ENCODE measurements at places on chromosomes 1 and 21.

GRCh38 chr1:170354246-170354645 lies 177.7 kb upstream of the GORAB start:
- DNase-seq: no peak
- H3K4me3 ChIP-seq: no peak overlapping the region
- H3K27ac ChIP-seq: peak overlapping the region; percentile 50
- H3K36me3 ChIP-seq: no peaks in the 10 kb centered on the region
- H3K27me3 ChIP-seq: no peaks in the 10 kb centered on the region
- H3K4me1 ChIP-seq: peaks cover 23% of the 10 kb centered on the region

DNA sequence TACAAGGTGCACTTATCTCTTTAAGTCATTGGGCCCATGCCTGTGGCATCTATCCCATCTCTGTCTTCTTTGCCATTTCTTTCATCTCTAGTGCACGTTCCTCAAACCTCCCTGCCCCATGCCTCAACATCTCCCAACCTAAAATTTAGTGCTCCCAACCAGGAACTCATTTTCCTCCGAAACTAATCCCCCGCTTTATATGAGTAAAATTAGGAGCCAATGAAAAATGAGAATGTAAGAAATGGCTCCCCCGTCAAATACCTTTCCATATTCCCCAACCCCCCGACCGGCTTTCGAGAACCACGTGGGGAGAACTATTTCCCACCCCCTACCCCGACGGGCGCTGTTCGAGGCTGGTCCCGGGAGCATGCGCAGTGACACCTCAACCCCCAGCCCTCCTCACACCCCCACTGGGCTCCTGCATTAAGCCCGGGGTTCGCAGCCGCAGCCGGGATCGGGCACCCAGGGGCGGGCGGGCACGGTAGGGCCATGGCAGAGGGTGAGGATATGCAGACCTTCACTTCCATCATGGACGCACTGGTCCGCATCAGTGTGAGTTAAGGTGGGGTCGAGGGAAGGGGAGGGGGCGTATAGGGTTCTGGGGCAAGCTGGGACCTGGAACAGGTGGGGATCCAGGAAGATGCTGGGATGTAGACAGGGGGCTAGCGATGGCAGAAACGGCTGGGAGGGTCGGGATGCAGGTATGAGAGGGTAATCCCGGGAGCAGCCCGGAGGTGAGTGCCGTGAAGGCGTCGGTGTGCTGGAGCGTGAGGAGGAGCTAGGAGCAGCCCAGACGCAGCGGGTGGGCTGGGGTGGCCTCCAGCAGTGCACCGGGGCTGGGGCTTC lies at the start of gene TRIM46:
TSS of gene TRIM46 (plus strand) at position 372 of the 846 bp plus-strand sequence. CDS start at position 490, 118 bp downstream.
- H3K4me1 ChIP-seq: peaks cover 10% of the 10 kb centered on the region
- H3K27me3 ChIP-seq: no peaks in the 10 kb centered on the region
- DNase-seq: no peak
- H3K27ac ChIP-seq: peak within 1 kb of the TSS; percentile 92
- peaks cover 7% of the 10 kb centered on the region for H3K36me3 ChIP-seq

DNA sequence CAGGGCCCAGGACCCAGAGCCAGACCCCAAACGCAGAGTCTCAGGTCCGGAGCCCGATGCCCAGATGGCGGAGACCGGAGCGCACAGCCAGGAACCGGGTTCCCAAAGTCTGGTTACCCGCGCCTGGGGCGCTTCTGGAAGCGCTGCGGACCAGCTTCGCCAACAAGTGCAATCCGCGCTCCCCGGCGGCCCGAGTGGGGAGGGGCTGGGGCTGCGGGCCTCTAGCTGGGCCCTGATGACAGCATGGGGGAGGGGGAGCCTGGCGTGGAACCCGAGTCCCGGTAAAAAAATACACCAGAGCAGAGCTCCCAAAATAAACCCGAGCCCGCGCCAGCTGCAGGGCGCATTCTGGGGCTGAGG lies 494 bp downstream of the NT5C1A start:
- DNase-seq: no peak
- peak overlapping the region; percentile 67 for H3K4me3 ChIP-seq
- no peaks in the 10 kb centered on the region for H3K27me3 ChIP-seq
- H3K36me3 ChIP-seq: no peaks in the 10 kb centered on the region
- no peak overlapping the region for H3K27ac ChIP-seq

DNA sequence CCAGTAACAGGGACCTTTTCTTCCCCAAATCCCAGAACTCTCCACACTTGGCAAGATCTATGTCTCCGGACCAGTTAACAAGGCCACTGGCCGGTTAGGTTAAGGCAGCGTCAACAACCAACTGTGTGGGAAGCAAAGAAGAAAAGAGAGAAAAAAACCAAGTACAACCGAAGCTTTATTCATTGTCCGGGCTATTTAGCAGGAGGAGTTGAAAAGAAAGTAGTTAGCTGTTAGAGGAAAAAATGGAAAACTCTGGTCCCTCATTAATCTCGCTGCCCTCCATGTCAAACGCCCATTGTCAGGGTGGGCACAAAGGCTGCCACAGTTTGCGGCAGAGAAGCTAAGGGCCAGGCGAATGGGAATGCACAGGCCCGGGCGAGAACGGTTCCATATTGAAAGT lies 49.3 kb upstream of the GRIK3 start:
- H3K36me3 ChIP-seq: no peaks in the 10 kb centered on the region
- H3K27ac ChIP-seq: no peak overlapping the region
- no peaks in the 10 kb centered on the region for H3K4me1 ChIP-seq
- no peak for DNase-seq

DNA sequence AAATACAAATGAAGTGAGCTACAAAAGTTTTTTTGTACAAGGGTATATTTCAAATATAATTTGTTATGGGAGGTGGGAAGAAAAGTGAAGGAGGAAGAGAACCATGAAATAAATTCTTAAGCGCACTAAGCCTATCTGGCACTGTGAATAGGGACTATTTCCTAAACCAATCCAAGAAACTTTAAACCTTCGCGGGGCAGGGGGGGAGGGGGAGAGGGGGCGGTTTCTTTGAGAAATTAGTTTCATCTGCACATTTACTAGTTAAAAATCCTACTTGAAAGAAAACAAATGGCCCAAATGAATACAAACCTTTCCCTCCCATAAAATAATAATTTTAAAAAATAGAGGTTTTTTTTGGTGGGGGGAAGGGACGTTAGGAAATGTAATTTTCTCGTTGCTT lies 364 bp downstream of the GOLPH3L start:
- H3K4me1 ChIP-seq: no peaks in the 10 kb centered on the region
- H3K27me3 ChIP-seq: no peaks in the 10 kb centered on the region
- H3K4me3 ChIP-seq: peak overlapping the region; percentile 79

DNA sequence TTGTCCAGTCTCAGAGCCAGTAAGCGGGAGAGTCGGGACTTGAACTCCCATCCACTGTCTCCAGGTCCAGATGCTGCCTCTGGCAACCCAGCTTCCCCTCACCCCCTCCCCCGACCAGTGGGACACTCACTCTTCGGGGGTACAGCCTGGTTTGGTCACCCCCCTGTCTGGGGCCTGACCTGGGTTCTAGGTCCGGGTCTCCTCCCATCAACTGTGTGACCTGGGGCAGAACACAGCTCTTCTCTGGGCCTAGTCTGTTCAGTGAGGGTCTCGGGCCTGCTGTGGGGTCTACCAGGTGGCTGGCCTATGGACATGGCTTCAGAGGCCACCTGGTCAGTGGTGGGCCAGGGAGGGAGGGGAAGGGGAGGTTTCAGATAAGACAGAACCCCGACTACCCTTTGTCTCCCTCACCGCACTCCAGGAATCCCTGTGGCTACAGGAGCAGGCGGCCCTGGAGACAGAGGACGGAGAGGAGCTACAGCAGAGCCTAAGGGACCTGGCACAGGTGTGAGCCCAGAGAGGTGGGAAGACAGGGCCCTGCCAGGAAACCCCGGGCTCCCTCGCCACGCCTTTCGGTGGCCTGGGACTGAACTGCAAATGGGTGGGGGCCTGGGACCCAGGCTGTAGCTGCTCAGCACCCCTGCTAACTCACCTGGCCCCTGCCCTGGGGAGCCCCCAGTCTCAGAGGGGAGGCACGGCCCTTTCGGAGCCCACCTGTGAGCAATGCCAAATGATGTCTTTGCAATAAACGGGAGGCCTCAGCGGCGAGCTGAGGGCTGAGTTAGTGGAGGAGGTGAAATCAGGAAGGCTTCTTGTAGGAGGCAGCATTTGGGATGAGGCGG lies 4.1 kb upstream of the NBPF3 start:
- no peaks in the 10 kb centered on the region for H3K4me1 ChIP-seq
- no peaks in the 10 kb centered on the region for H3K27me3 ChIP-seq
- no peak overlapping the region for H3K4me3 ChIP-seq
- no peak overlapping the region for H3K27ac ChIP-seq
- no peak for DNase-seq
- no peaks in the 10 kb centered on the region for H3K36me3 ChIP-seq

DNA sequence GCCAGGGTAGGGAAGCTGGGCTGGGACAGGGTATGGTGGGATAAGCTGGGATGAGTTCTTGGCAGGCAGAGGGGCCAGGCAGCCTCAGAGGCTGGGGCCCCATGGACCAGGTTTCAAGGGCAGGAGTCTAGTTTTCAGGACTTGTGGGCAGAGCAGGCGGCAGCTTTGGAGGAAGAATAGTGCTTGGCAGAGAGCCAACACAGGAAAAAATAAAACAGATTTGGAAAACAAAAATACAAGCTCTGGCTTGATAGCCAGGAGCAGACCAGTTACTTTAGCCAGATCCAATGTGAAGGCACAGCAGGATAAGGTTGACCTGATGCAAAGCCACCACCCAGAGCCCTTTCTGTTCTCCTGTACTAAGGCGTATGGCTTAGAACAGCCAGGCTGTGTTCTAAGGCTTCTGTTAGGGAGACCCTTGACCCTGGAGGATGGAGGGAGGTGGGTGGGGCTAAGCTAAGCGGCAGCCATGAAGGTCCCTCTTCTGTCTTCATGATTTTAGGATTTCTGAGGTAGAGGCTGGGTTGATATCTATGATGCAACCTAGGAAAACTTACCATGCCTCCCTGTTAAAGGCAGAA lies 5.5 kb downstream of the TRAF5 start:
- H3K27ac ChIP-seq: no peak overlapping the region
- no peak overlapping the region for H3K4me3 ChIP-seq

GRCh38 chr1:15258833-15259621 lies 12.0 kb downstream of the FHAD1 start:
- H3K27me3 ChIP-seq: no peaks in the 10 kb centered on the region
- no peaks in the 10 kb centered on the region for H3K4me1 ChIP-seq
- no peak overlapping the region for H3K4me3 ChIP-seq
- H3K36me3 ChIP-seq: no peaks in the 10 kb centered on the region
- DNase-seq: no peak

GRCh38 chr1:236851871-236852270 lies 56.8 kb downstream of the MTR start:
- peaks cover 80% of the 10 kb centered on the region for H3K36me3 ChIP-seq
- no peak overlapping the region for H3K4me3 ChIP-seq
- H3K4me1 ChIP-seq: no peaks in the 10 kb centered on the region
- H3K27ac ChIP-seq: no peak overlapping the region
- H3K27me3 ChIP-seq: no peaks in the 10 kb centered on the region
- no peak for DNase-seq

- no peak for DNase-seq
- H3K4me1 ChIP-seq: no peaks in the 10 kb centered on the region
- H3K27ac ChIP-seq: no peak overlapping the region
- no peak overlapping the region for H3K4me3 ChIP-seq
- H3K27me3 ChIP-seq: no peaks in the 10 kb centered on the region
- no peaks in the 10 kb centered on the region for H3K36me3 ChIP-seq
Observed at GRCh38 chr1:55378582-55378981, 163.4 kb upstream of the USP24 start.

DNA sequence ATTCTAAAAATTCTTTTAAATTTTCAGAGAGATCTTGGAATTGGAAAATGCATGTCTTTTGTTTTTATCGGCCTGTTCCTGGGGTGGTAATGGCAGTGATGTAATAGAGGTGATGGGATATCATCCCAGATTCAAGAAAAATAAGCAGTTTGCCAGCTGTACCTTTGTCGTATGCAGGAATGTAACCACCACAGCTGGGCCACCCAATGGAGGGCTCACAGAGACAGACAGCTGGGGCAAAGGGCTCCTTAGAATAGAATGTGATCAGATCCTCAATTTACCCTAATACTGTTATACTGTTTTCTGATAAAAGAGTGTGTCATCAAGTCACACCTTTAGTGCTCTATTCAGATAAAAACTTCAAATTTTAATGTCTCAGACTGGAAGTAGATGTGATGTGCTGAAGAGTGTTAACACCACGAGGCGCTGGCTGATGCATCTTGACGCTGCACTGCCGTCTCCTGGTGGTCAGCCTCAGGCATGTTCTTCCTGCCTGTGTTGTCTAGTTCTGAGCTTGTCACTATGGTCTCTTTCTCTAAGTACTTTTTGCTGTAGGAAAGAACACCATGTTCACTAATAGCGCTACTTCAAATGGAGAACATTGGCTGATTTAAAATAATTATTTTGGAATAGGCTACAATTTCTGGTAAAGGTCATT lies 78.8 kb downstream of the C1orf21 start:
- H3K27ac ChIP-seq: no peak overlapping the region
- no peaks in the 10 kb centered on the region for H3K27me3 ChIP-seq
- no peaks in the 10 kb centered on the region for H3K4me1 ChIP-seq
- no peak overlapping the region for H3K4me3 ChIP-seq
- H3K36me3 ChIP-seq: no peaks in the 10 kb centered on the region
- DNase-seq: no peak

- no peak for DNase-seq
- no peaks in the 10 kb centered on the region for H3K27me3 ChIP-seq
- no peak overlapping the region for H3K27ac ChIP-seq
- H3K36me3 ChIP-seq: no peaks in the 10 kb centered on the region
- H3K4me3 ChIP-seq: no peak overlapping the region
- H3K4me1 ChIP-seq: peaks cover 6% of the 10 kb centered on the region
Observed at GRCh38 chr1:151553659-151554058, 13.6 kb downstream of the TUFT1 start.

DNA sequence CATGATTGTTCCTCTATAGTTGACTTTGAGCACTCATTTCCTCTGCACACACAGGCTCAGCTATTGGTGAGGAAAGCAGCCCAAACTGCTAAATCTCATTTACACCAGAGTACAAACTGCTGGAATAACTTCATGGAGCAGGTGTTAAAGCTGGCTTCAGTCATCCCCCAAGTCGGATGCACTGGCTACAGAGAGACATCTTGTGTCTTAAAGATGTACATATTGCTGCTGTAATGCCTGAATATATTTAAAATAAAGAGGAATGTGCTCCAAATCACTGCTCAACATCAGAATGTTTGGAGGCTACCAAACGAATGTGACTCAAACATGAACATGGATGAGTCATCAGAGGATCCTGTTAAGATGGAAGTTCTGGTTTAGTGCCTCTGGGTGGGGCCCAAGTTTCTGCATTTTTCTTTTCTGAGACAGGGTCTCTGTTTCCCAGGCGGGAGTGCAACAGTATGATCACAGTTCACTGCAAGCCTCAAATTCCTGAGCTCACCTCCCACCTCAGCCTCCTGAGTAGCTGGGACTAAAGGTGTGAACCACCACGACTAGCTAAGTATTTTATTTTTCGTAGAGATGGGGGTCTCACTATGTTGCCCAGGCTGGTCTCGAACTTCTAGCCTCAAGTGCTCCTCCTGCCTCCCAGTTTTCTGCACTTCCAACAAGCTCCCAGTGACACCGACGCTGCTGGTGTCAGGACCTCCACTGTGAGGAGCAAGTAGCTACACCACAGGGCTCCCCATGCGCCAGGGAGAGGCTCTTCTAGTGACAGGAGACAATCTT lies 79.0 kb upstream of the KRTAP19-8 start:
- no peaks in the 10 kb centered on the region for H3K27me3 ChIP-seq
- no peak overlapping the region for H3K27ac ChIP-seq
- H3K36me3 ChIP-seq: no peaks in the 10 kb centered on the region
- H3K4me3 ChIP-seq: no peak overlapping the region
- no peaks in the 10 kb centered on the region for H3K4me1 ChIP-seq

GRCh38 chr1:59016390-59016789 lies 232.5 kb upstream of the JUN start:
- H3K27me3 ChIP-seq: no peaks in the 10 kb centered on the region
- no peaks in the 10 kb centered on the region for H3K36me3 ChIP-seq
- DNase-seq: no peak

- H3K4me3 ChIP-seq: no peak overlapping the region
- no peaks in the 10 kb centered on the region for H3K27me3 ChIP-seq
- no peak overlapping the region for H3K27ac ChIP-seq
- no peak for DNase-seq
- no peaks in the 10 kb centered on the region for H3K4me1 ChIP-seq
Observed at GRCh38 chr1:7366955-7367665, 404.0 kb upstream of the VAMP3 start.

All from ascending aorta (tissue), 2 donors.